GM18507 (cell line): ENCODE measurements at places on chromosomes 2 and 18.

DNA sequence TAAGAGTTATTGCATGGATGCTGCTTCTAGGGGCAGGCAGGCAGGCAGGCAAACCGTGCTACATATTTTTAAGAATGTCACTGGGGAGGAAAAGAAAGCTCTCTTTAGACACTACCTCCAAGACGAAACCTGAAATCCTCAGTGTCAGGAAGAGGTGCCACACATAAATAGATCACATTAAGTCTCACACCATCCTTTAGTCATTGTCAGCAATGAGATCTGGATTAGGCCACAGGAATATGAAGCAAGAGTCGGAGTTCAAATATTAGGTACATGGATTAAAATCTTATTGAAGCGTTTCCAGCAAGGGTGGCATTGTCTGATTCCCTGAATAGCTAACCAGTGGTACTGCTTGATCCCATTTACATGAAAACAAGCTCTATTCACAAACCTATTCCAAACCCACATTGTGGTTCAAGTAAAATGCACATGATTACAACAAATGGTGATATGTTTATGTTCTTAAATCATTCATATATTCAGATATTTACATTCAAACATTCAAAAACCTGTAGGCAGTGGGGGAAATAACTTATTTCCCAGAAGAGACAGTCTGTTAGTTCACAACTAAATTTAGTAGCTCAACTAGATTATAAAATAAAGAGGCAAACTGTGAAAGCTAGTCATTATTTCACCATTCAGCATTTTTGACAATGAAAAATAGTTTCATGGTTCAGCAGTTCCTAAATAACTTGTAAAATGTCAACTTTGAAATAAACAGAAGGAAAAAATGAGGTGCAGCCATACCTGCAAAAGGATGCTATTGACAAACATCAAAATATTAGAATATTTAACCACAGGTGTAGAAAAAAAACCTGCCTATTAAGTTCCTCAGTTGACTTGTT lies 195.4 kb upstream of the SIX3 start:
- DNase-seq = no peak

GRCh38 chr2:69034845-69035244 lies 21.9 kb downstream of the ANTXR1 start:
- no peak for DNase-seq

GRCh38 chr2:31137211-31138036 lies 816 bp downstream of the GALNT14 start:
- DNase-seq = no peak

DNA sequence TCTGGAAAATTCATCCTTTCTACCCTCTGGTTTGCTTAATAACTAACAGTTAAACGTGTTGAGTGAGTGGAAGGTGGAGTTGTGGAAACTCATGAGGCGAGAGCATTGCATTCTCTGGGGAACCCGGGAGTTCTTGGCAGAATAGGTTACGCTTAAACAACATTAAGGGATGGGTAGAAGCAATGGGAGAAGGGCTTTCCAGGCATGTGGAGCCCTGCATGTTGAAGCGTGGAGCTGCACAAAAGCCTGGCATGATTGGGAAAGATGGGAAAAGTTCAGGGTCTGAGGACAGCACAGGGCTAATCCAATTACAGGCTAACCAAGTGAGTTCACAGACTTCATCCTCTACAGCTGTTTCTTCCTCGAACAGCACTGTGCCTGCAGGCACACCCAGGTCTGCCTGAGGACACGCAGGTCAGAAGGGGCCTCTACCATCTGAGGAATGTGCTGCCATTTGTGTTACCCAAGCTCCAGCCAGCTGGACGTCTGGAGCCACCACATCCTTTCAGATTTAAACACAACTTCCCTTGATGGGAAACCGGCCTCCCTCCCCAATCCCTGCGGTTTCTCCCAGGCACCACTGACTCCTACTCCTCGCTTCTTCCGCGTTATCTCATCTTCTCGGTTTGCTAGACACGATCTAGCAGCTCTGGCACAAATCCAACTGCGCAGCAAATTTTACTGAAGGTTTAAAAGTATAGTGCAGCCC lies 164.2 kb downstream of the ANTXR1 start:
- no peak for DNase-seq

GRCh38 chr2:56133931-56134629 lies 49.7 kb upstream of the CCDC85A start:
- DNase-seq = no peak

DNA sequence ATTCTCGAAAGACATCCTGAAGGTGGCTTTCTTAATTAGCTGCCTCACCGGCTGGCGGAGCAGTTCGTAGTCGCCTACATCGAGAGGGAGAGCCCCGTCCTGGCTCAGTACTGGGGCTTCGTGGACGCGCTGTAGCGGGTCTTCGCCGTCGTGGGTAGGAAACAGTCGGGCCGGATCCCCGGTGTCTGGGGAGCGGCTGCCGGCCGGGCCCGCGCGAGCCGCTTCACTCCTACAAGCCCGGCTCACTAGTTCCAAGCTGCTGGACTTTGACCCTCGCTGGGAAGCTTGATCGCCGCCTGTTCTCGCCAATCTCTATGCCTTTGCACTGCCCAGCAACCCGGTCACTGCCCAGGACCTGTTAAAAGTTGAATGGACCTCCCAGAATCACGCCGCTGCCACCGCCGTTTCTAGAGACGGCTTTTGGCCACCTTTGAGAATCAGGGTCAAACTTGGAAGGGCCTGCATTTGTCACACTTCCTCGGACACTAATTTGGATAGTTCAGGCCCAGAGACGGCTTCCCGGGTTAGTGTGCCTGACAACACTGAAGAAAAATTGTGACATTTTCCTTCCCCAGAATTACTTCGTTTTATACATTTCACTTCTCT lies 41.4 kb upstream of the AKAIN1 start:
- DNase-seq = no peak

GRCh38 chr2:233764761-233765160 lies 4.7 kb downstream of the UGT1A1 start:
- no peak for DNase-seq

DNA sequence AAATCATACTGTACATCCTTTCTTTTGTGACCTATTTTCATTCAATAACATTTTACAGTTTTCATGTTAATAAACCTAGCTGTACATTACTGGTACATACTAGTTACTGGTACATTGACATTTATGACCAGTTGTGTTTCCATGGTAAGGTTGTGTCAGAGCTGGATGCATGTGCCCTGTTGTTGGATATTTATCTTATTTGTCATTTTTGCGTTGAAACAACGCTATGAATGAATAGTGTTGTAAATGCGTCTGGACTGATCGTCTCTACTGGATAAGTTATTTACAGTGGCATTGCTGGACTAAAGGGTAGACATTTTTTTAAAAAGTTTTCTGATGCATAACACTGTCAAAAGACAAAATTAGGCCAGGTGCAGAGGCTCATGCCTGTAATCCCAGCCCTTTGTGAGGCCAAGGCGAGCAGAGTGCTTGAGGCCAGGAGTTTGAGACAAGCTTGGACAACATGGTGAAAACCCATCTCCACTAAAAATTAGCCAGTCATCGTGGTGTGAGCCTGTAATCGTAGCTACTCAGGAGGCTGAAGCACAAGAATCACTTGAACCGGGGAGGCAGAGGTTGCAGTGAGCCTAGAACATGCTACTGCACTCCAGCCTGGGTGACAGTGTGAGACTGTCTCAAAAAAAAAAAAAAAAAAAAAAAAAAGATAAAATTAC lies 40.2 kb downstream of the MCFD2 start:
- DNase-seq = no peak

DNA sequence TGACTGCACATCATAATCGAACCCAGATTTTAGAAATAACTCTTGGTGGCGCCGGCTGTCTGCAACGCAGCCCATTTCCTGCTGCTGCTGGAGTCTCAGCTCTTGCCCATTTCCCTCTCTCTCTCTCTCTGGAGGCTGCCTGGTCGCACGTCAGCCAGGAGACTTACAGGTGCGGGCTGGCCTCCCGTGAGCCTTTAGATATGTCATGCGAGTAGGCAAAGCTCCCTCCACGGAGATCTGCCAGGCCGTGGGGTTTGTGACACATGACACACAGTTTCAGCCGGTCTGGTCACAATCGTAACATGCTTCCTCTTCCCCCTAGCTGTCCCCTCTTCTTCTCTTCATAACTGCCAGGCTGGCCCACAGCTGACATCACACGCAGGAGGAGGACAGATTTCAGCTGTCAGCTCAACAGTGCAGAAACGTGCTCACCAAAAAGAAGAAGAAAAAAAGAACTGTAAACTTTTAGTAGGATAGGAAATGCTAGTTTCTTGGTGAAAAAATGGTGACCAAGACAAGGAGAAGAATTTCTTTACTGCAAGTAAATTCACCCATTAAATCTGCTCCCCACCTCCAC lies 489.3 kb downstream of the ZNF516 start:
- DNase-seq = no peak

- no peak for DNase-seq
Measured at GRCh38 chr2:86632672-86633071, 9.0 kb upstream of the RNF103 start.

GRCh38 chr2:186135686-186136085 lies 350.4 kb upstream of the ZC3H15 start:
- no peak for DNase-seq

DNA sequence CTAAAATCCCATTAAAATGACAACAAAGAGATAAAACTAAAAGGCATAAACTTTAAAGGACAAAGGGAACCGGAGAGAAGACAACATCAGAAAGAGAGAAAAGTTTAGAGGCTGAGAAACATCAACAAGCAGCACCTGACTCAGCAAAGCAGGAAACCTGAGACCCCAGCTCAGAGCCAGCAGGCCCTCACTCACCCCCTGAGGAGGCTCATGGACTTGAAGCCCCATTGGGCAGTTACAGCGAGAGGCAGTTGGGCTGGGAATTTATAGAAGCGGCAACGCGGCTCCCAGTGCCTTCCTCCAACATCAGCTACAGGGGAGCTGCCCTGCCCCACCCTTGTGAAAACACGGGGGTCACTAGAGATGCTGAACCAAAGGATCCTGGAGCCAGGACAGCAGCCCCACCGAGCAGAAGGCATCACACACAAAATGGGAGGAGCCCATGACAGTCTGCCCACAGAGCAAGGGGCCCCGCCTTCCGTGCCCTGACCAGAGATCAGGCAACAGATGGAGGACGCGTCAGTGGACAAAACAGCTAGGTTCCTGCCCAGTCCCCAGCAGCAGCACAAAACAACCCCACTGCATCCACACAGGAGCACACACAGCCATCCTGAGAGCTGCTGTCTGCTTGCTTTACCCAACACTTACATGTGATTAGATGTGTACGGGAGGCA lies 52.7 kb downstream of the CMPK2 start:
- DNase-seq = no peak

DNA sequence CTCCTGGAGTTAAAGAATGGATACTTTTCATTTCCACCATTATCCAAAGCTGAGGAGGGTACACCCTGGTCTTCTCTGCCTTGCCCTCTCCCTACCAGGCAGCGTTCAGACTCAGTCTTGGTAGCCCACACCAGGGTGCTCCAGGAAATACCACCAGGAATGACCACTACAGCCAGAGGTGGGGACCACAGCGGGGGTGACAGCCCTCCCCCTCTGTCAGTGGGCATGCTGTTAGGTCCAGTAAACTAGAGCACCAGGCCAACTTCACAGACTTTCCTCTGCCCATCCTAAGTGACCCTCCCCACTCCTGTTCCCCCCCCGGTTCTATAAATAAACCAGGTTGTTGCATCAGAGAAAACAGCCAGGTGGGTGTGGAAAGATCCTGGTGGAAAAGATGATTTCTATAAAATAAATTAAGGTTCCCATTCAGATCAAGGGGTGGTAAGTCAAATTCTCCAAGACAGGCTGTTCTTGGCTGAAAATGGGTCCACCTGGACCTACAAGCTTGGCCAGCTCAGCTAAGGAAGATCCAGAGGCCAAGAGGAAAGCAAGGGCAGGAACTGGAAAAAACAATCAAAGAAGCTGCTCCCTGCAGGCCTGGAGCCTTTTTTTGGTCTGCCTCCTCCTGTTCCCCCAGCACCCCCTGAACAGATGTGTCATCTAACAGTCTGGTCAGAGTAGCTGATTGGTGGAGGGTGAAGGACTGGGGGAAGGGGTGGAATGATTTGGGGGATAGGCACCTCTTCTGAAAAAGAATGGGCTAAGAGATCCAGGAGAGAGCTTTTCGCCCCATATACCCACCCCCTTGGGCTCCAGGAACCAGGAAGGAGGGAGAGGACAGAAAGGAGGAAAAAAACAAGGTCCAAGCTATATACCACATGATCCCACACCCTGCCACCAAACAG lies 2.3 kb downstream of the RAB11FIP5 start:
- DNase-seq = no peak

- no peak for DNase-seq
Measured at GRCh38 chr2:170929686-170930050, 615 bp downstream of the GORASP2 start.

DNA sequence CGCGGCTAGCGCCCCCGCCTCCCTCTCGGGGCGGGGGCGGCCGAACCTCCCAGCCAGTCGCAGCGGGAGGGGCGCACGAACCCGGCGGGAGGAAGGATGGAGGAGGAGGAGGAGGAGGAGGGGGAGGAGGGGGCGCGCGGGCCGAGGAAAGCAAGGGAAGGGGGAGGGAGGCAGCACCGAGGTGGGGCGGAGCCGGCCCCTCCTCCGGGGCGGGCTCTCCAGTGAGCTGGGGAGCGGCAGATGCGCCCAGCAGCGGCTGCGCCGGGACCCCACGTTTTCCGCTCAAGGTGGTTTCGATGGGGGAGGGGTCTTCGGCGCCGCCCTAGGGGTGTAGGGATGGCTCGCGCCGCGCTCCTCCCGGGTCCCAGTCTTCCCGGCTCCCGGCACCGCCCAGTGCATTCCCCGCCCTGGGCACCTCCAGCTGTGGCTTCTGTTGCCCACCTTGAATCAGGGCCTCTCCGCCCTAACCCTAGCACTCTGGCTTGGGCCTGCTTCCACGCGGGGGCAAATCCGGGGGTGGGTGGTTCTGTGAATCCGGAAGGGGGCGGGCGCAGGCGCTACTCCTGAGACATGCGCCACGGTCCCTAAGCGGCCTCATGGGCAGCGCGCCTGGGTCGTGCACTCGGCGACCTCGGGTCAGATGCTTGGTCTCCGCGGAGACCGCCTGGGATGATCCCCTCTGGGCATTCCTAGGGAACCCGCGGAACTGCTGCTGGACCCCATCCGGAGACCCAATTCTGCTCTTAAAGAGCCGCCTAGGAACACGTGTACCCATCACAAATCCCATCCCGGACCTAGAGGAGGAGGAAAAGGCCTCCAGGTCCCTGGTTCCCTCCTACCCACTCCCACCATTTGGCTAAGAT lies at the start of gene FBXO41:
Gene FBXO41 (minus strand): TSS at position 183 of the 863 bp plus-strand sequence. CDS start 14,848 bp downstream, outside the sequence.
- DNase-seq = peak; percentile 79

DNA sequence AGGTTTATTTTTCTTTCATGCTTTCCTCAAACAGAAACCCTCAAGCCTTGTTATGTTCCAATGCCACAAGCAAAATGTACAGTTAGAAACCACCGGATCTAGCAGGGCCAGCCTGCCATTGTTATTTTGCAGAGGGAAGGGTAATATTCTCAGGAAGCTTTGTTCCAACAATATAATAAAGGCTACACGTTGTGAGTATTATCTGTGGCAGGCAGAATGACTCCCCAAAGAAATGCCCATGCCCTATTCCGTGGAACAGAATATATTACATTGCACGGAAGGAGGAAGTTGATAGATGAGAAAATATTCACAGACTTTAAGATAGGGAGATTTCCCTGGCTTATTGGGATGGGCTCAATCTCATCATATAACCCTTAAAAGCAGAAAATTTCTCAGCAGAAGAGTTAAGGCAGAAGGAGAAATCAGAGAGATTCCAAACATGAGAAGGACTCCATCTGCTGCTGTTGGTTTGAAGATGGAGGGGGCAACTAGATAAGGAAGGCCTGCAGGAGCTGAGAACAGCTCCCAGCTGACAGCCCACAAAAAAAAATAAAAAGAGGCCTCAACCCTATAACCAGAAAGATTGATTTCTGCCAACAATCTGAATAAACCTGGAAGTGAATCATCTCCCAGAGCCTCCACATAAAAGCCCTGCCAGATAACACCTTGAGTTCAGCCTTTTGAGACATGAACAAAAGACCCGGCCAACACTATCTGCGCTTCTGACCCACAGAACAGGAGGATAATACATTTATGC lies 466.6 kb downstream of the LPIN1 start:
- DNase-seq = no peak
